ENCODE measurements at places on chromosomes 1 and 21.
A peak's percentile ranks its signal among the peaks of the same experiment; 100 is the strongest.

- no peak for DNase-seq
- no peaks in the 10 kb centered on the region for H3K27me3 ChIP-seq
- no peaks in the 10 kb centered on the region for H3K4me1 ChIP-seq
- no peak overlapping the region for H3K4me3 ChIP-seq
These were observed 105.0 kb upstream of the ADGRL2 start for GRCh38 chr1:81695741-81696140.

GRCh38 chr1:220927442-220927841 is 48.2 kb downstream of the HLX start:
- no peak overlapping the region for H3K4me3 ChIP-seq
- no peaks in the 10 kb centered on the region for H3K4me1 ChIP-seq
- no peaks in the 10 kb centered on the region for H3K36me3 ChIP-seq
- H3K27ac ChIP-seq: no peak overlapping the region

GRCh38 chr1:187626056-187626455 is 797.3 kb downstream of the PLA2G4A start:
- no peaks in the 10 kb centered on the region for H3K27me3 ChIP-seq
- H3K36me3 ChIP-seq: no peaks in the 10 kb centered on the region
- H3K4me3 ChIP-seq: no peak overlapping the region
- no peaks in the 10 kb centered on the region for H3K4me1 ChIP-seq

DNA sequence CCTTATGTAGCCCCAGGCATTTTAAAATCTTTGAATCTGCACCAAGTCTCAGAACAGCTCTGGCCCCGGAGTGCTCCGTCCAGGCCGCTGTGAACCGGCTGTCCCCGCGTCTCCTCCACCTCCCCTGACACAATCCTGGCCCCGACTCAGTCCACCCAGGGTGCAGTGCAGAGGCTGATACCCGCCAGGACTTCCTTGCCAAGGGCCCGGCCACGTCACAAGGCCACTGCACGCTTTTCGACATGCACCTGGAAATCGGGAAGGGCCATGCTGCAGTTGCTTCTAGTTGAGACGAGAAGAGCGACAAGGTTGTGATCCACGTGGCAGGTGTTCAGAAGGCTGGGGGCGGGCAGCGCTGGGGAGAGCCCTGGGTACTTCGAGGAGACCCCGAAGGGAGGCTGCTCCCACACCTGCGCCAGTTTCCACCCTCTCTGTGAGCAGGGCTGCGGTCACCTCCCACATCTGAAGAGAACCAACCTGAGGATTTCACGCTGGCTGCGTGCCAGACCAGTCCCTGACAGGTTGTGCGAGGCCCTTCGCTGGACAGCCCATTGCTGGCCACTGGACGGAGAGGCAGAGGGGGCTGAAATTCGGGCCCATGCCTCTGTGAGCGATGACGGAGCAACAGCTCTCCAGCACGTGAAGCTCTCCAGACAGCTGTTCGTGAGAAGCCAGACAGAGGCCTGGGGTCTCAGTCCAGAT is 6.7 kb downstream of the VWA1 start:
- H3K27ac ChIP-seq: no peak overlapping the region
- no peaks in the 10 kb centered on the region for H3K4me1 ChIP-seq
- no peaks in the 10 kb centered on the region for H3K27me3 ChIP-seq
- H3K4me3 ChIP-seq: no peak overlapping the region
- no peaks in the 10 kb centered on the region for H3K36me3 ChIP-seq

DNA sequence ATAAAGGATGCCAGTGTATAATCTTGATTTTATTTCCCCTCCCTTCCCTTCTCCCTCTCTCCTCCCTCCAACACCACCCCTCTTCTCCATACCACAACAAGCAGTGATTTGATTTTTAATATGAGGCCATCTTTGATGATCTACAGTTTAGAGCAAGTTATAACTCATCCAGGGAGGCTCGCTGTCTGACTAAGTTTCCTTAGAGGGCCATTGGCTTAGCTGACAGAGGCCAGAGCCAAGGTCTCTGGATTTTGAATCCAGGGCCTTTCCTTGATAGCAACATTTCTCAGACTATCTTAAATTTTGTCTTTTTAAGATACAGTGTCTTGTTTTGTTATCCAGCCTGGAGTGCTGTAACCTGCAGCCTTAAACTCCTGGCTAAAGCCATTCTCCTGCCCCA is 431.0 kb upstream of the USP24 start:
- no peak overlapping the region for H3K4me3 ChIP-seq
- no peaks in the 10 kb centered on the region for H3K36me3 ChIP-seq
- no peaks in the 10 kb centered on the region for H3K27me3 ChIP-seq
- no peak overlapping the region for H3K27ac ChIP-seq

DNA sequence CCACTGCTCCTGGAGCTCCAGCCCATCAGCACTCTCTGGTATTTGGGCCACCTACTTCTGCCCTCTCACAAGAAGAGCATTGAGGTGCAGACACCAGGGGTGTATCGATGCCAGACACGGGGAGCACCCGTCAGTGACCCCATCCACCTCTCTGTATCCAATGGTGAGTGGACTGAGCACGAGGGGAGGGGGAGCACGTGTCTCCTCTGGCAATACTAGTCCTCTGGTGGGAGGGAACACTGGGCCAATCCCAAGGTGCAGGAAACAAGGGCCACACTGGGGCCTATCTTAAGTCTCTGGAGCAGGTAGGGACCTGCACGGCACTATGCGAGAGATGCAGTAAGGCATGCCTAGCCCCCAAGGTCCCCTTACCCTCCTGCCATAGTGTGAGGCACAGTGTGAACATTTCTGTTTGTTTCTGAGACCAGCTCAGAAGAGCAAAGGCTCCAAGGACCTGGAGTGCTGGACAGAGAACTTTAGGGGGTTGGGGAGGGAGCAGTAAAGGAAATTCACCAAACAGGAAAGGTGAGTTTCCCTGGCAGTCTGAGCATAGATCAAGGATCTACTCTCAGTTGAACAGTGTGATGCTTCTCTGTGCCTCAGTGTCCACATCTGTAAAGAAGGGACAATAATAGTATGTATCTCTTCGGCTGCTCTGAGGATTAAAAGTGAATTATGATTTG is 2.3 kb downstream of the FCRLB start:
- H3K4me3 ChIP-seq: no peak overlapping the region
- peaks cover 6% of the 10 kb centered on the region for H3K4me1 ChIP-seq
- no peak overlapping the region for H3K27ac ChIP-seq
- peaks cover 3% of the 10 kb centered on the region for H3K27me3 ChIP-seq
- no peaks in the 10 kb centered on the region for H3K36me3 ChIP-seq
- DNase-seq: no peak

DNA sequence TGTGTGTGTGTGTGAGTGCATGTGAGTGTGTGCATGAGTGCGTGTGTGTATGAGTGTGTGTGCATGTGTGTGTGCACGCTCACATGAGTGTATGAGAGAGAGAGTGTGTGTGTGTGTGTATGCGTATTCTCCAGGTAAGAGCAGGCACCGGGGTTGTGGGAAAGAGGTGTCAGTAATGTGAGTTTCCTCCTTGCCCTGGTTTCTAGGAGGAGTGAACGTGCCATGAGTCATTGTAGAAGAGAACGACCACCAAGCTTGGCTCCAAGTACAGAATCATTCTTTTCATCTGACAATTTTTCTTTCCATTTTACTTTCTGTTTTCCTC is 79.1 kb downstream of the POFUT2 start:
- H3K27ac ChIP-seq: no peak overlapping the region
- H3K4me3 ChIP-seq: no peak overlapping the region
- no peaks in the 10 kb centered on the region for H3K4me1 ChIP-seq
- H3K27me3 ChIP-seq: no peaks in the 10 kb centered on the region
- H3K36me3 ChIP-seq: no peaks in the 10 kb centered on the region
- no peak for DNase-seq

GRCh38 chr1:105793536-105794146 is 1262.8 kb upstream of the PRMT6 start:
- DNase-seq: peak; percentile 61
- H3K27ac ChIP-seq: no peak overlapping the region
- H3K4me1 ChIP-seq: no peaks in the 10 kb centered on the region
- no peaks in the 10 kb centered on the region for H3K36me3 ChIP-seq
- H3K27me3 ChIP-seq: no peaks in the 10 kb centered on the region

DNA sequence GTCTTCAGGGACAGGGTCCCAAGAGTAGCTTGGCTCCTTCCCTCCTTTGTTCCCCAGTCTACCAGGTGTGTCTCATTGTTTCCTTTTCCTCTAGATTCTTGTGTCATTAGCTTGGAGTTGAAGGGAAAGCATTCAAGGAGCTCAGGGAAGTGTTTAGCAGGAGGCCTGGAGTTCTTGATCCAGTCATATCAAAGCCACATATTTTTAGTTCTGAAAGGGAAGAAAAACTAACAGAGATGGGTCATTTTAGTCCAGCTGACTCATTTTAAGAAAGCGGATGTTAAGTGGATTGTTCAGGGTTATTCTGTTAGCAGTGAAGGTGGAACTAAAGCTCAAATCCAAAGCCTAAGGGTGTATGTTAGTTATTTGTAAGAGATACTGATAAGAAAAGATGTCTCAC is 721 bp downstream of the C1orf54 start:
- no peaks in the 10 kb centered on the region for H3K27me3 ChIP-seq
- no peak for DNase-seq
- H3K4me3 ChIP-seq: no peak overlapping the region
- H3K27ac ChIP-seq: peak overlapping the region; percentile 14

GRCh38 chr1:19772053-19772452 is 27.7 kb downstream of the TMCO4 start:
- no peak for DNase-seq
- H3K36me3 ChIP-seq: peaks cover 44% of the 10 kb centered on the region
- no peak overlapping the region for H3K4me3 ChIP-seq
- H3K27me3 ChIP-seq: no peaks in the 10 kb centered on the region
- H3K27ac ChIP-seq: no peak overlapping the region

DNA sequence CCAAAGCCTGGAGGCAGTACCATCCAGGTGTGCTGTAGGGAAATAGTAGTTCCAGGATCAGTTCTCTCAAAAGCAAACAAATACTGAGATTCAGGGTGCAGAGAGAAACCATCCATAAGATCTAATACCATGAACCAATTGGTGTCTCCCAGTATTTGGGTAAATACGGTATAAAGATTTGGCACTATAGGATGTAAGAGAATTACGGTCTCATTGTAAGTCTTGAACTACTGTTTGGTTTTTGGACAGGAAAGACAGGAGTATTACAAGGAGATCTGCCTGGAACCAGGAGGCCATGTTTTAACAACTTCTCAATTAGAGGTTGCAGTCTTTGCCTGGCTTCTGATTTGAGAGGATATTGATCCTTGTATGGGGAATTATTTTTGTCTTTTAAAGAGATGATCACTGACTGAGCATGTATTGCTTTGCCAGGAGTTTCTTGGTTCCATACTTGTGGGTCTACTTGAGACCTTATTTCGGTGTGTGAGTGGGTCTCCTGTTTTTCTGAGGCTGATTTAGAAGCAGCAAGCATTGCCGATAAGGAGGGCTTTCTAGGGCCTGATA is 10.2 kb downstream of the AADACL4 start:
- DNase-seq: no peak
- no peaks in the 10 kb centered on the region for H3K4me1 ChIP-seq
- H3K36me3 ChIP-seq: no peaks in the 10 kb centered on the region
- H3K27me3 ChIP-seq: no peaks in the 10 kb centered on the region
- no peak overlapping the region for H3K27ac ChIP-seq

- H3K4me3 ChIP-seq: no peak overlapping the region
- DNase-seq: no peak
- no peaks in the 10 kb centered on the region for H3K36me3 ChIP-seq
- H3K4me1 ChIP-seq: no peaks in the 10 kb centered on the region
These were observed 135.0 kb upstream of the KCNE2 start for GRCh38 chr21:34228792-34229191.

DNA sequence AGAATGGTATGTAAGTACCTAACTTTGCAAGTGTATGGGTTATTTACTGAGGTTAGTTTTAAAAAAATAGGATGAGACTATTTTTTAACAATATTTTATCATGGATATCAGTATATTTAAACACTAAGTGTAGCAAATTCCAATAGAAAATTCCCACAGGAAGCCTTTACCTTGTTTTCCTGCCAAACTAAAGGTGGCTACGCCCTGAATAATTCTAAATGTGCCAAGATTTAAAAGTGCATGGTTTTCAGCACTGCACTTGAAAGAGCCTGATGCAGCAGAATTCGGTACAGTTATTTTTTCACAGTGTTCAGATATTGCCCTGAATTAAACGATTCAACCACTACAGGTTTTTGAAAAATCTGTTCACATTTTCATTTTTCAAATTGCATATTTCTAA is 1622.8 kb upstream of the B3GALT2 start:
- H3K27ac ChIP-seq: no peak overlapping the region
- H3K36me3 ChIP-seq: no peaks in the 10 kb centered on the region
- DNase-seq: no peak
- no peak overlapping the region for H3K4me3 ChIP-seq
- no peaks in the 10 kb centered on the region for H3K27me3 ChIP-seq

DNA sequence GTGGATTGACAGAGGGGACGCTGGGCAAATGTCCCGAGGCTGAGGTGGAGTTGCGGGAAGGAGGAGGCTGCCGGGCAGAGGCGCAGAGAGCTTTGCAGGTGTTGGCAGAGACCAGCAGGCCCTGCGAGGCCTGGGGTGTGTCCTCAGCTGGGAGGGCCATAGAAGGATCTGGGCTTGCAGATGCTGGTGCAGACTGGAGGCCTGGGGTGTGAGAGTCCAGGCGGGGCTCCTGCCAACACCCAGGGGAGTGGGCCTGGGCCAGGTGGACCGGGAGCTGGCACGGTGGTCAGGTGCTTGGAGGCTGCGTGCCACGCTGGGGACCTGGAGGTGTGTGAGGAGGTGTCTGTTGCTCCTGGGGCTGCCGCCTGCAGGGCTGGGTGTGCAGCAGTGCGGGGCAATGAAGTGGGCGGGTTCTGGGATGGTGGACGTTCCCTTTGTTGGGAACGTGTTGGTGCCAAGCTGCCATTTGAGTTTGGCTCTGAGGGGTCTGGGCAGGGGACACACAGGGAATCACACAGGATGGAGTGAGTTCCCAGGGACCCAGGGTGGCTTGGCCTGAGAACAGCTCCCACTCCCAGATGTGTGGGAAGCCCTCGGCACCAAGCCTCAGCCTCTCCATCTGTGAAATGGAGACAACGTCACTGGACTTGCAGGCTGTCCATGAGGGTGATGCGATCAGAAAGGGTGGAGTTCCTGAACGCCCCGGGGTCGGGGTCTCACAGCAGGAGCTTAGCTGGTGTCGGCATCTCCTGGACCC is 39.9 kb upstream of the POFUT2 start:
- DNase-seq: no peak
- no peak overlapping the region for H3K4me3 ChIP-seq
- H3K4me1 ChIP-seq: no peaks in the 10 kb centered on the region
- no peaks in the 10 kb centered on the region for H3K36me3 ChIP-seq
- no peaks in the 10 kb centered on the region for H3K27me3 ChIP-seq

DNA sequence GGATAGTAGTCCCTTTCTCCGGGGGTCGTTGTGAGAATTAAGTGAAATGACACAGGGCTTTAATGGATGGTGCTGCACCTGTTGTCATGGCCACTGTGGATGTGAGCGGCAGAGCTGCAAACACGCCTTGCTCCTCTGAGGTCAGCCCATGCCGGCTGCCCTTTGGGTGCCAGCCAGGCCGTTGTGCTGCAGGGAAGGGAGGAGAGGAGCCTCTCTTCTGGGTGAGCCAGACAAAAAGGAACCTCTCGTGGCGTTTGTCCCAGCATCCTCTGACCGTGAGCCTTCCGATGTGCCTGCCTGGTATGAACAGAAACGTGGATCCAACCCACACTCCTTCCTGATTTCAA is 383.0 kb upstream of the VAMP3 start:
- H3K27ac ChIP-seq: no peak overlapping the region
- no peaks in the 10 kb centered on the region for H3K4me1 ChIP-seq
- no peak overlapping the region for H3K4me3 ChIP-seq
- DNase-seq: no peak
- no peaks in the 10 kb centered on the region for H3K36me3 ChIP-seq
- H3K27me3 ChIP-seq: no peaks in the 10 kb centered on the region

GRCh38 chr1:231561647-231562383 is 33.3 kb downstream of the TSNAX start:
- DNase-seq: no peak
- H3K4me3 ChIP-seq: no peak overlapping the region
- H3K27ac ChIP-seq: no peak overlapping the region
- H3K4me1 ChIP-seq: no peaks in the 10 kb centered on the region

- H3K27me3 ChIP-seq: no peaks in the 10 kb centered on the region
- peaks cover 12% of the 10 kb centered on the region for H3K4me1 ChIP-seq
- H3K36me3 ChIP-seq: no peaks in the 10 kb centered on the region
- H3K27ac ChIP-seq: no peak overlapping the region
These were observed 27.5 kb downstream of the TRIM45 start for GRCh38 chr1:117093870-117094621.

Data from Peyer's patch (tissue), 4 donors.